ENCODE measurements at places on chromosomes 16 and 17.

DNA sequence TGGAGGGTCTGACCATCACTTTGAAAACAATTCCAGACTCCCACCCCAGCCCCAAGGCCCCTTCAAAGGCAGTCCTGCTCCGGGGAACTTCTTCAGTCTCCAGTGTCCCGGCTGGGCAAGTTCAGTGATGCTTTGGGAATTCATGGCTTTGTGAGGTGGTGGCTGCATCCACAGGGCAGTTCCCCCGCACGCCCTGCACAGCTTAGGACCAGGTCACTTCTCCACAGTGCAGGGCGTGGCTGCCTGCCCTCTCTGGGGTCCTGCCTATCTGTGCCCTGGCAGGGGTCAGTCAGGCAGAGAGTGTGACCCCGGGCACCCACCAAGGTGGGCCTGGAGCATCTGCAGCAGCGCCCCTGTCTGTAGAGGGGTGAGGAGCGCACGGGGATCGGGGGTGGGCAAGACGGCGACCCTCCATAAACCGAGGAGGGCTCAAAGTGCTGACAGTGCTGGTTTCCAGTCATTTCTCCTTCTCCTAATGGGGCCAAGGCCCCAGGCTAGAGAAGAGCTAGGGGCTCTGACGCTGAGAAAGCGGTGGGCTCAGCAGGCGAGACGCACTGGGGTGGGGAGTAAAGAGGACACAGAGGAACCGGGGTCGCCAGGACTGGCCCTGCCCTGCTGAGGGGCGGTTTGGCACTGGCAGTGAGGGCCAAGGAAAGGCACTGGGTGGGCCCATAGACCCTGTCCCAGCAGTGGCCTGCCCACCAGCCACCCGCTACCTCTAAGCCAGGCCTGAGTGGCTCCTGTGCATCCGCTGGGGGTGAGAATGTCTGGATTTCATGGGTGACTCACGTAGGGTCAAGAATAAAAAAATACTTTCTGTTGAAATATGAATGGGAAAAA, 4.2 kb upstream of the ARHGAP27 start:
- no peak for DNase-seq

DNA sequence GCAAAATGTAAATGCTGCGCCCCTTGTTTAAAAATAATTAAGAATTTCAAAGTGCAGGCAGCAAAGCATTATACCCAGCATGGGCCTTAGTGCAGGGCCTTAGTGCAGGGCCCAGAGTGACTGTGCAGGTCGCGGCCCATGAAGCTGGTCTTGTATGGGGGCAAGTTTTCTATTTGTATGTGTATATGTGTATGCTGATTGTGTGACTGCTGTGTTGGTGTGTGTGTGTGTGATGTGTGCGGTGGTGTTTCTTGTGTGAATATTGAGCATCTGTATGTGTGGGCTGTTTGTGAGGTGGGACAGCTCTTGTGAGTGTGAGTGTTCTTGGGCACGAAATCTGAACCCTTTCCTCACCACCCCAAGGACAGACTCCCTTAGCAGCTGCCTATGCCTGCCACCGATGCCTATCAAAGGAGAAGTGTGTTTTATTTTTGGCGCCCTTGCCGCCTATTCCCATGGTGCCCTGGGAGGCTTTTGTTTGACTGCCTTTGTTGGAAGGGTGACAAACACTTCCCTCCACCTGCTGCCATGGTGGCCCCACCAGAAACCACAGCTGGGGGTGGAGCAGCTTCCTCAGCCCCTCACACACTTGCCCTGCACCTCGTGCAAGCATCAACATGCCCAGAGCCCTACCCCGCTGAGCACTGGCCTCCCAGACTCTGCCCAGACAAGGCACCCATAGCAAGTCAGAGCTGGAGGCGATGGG, 18.0 kb downstream of the CCR7 start:
- DNase-seq = no peak

DNA sequence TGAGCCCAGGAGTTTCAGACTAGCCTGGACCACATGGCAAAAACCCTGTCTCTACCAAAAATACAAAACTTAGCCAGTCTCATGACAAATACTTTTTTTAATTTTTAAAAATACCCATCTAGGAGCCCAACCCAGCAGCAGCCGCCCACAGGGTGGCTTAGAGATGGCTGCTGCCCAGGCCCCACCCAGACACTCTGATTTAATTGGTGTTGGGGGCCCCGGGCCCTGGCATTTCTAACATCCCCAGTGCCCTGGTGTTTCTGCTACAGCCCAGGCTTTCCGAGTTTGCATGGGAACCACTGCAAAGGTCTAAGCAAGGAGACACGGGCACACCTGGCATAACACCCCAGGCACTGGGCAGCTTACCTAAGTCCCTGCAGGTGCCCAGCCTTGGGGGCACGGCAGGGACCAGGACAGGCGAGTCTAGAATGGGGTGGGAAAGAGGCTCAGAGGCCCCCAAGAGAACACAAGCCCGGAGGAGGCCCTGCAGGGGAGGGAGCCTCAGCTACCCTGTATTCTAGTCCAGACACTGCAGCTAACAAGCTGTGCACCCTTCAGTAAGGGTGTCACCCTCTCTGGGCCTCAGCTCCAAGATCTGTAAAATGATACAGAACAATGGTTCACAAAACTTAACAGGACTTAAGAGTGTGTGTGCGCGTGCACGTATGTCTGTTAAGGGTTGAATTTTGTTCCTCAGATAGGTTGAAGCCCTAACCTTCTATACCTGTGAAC, 48.8 kb downstream of the RMI2 start:
- DNase-seq = no peak

GRCh38 chr17:63701868-63702720, 2.2 kb upstream of the LIMD2 start:
- DNase-seq = no peak

DNA sequence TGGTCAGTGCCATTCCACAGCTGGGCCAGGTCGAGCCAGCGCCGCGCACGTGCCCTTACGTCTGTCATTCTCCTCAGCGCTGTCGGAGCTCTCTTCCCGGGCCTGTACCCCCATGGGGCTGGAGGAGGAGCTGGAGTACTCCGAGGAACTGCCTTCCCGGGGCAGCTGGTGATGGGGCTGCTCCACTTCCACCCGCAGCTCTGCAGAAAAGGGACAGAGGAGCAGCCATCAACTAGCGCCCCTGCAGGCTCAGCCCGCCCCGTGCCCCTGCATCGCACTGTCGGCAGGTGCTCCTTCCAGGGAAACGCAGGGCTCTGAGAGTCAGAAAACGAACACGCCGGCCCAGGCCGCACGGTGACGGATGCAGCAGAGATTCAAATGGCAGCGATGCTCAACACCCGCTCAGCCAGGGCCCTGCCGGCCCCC, 20.9 kb downstream of the MAP1LC3B start:
- no peak for DNase-seq

DNA sequence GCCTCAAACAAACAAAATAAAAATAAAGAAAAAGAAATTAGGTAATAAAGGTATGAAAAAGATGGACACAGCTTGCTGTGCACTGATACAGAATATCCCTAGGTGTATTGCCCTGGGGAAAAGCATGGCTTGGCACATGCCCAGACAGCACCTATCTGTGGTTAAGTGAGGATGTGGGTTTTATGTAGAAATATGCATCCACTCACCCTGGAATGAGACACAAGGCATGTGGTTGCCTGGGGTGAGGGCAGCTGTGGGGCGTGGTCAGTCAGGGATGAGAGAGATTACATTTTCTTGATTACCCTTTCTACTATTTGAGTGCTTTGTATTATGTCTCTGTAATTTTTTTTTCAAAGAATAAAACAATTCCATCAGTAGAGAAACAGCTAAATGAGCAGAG, 6.9 kb downstream of the PLLP start:
- DNase-seq = no peak

GRCh38 chr16:48136547-48137360, 19.0 kb downstream of the ABCC12 start:
- no peak for DNase-seq

DNA sequence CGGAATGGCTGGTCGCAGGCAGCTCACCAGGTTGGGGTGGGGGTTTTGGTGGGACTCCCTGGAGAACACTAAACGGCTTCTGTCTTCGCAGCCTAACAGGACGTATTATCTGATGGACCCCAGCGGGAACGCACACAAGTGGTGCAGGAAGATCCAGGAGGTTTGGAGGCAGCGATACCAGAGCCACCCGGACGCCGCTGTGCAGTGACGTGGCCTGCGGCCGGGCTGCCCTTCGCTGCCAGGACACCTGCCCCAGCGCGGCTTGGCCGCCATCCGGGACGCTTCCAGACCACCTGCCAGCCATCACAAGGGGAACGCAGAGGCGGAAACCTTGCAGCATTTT, 59.7 kb downstream of the PDPK1 start:
- no peak for DNase-seq

- DNase-seq = no peak
These were observed 717 bp downstream of the CYBA start for GRCh38 chr16:88649924-88650748.

GRCh38 chr16:73217654-73218053, 169.7 kb upstream of the ZFHX3 start:
- DNase-seq = no peak

DNA sequence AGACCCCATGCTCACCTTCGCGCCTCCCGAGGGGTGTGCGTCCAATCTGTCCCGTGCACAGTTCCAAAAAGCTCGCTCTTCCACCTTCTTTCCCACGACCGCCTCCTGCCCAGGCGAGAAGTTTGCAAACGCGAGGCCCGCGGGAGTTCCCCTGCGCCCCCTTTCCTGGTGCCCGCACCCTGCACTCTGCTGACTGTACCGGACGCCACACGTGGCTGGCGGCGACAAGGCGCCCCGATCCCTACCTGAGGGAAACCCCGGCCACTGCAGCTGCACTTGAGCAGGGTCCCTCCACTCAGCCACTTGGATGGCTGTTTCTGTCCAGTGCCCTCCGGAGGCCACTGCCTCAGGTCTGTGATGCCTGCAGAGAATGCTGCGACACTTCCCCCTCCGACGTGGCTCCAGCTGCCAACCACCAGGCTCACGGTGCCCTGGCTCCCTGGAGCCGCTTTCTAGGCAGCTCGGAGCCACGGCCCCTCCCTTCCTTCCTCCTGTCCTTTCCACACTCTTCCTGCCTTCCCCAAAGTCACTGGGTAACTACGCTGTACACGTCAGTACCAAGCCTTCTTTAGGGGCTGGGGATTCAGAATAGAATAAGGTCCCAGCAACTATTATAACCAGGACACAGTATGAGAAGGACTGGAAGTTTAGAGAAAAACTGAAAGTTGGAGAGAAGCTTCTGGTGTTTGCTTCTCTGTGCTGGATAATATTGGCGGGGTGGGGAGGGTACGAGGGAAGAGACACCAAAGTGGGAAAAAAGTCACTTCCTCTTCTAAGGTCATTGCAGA, at the start of gene MLKL:
TSS of gene MLKL (minus strand) at position 425 of the 788 bp plus-strand sequence. CDS start 5,105 bp downstream, outside the sequence.
- DNase-seq = no peak

GRCh38 chr17:77153999-77154586, 13.3 kb downstream of the SEC14L1 start:
- DNase-seq = no peak

- no peak for DNase-seq
These were observed 10.0 kb upstream of the SLC47A1 start for GRCh38 chr17:19523690-19524089.

DNA sequence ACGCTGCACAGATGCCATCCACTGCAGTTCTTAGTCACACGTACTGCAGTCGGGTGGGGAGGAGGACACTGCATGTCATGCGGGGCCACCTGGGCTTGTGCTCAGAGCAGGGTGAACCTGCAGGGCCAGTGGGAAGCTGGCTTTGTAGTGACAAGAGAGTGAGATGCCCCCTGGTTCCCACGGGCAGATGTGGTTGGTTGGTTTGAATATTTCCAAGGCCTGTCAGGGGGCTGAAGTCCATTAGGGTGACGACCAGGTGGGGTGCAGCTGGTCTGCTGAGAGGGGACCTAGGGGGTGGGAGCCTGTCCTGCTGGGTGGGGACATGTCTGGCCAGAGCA, 14.3 kb downstream of the ZNF213 start:
- DNase-seq = no peak

DNA sequence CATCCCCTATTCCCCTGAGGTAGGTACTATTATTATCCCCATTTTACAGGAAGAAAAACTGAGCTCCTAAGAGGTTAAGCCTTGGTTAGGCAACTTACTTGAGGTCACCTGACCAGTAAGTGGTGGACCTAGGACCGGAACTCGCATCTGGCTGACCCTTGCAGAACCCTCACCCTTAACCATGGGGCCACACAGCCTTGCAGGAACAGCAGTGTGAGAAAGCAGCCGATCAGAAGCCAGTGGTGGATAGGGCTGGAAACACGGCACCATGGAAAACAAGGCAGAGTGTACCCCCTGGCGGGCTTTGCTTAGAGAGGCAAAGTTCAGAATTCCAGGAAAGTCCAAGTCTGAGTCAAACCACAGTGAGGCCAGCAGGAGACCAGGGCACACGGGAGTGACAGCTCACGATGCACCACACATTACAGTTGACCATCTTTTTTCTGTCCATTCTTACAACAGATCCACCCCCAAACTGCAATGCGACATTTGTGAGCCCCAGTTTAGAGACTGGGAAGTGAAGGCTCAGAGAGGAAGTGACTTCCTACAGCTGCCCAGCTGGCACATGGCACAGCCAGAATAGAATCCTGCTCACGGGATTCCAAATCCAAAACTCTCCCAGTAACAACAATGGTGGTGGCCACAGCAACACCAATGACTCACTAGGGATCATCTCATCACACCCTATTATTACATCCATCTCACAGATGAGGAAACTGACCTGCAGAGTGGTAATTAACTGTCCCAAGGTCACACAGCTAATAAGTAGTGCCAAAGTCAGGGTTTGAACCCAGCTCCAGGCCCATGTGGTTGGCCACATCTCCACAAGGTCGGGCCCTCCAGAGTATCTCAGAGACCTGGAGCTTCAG, 20.3 kb downstream of the KIFC3 start:
- DNase-seq = no peak

DNA sequence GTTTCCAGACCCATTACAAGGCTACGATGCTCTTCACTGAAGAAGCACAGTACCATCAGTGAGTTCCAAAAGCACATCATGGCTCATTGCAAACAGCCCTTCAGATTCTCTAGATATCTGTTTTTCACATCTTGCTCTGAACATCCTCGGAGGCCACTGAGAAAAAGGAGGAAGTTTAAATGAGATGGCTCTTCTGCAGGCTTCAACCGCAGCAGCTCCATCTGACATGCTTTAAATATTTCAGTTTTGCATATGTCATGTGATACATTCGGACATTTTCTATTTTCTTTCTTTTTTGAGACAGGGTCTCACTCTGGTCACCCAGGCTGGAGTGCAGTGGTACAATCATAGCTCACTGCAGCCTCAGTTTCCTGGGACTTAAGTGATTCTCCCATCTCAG, 396.8 kb downstream of the NPIPA8 start:
- no peak for DNase-seq

- DNase-seq = no peak
These were observed 28.5 kb downstream of the PRSS54 start for GRCh38 chr16:58266336-58266735.

Data from GOT3 (cell line).